ENCODE measurements at places on chromosomes 5 and 9.

DNA sequence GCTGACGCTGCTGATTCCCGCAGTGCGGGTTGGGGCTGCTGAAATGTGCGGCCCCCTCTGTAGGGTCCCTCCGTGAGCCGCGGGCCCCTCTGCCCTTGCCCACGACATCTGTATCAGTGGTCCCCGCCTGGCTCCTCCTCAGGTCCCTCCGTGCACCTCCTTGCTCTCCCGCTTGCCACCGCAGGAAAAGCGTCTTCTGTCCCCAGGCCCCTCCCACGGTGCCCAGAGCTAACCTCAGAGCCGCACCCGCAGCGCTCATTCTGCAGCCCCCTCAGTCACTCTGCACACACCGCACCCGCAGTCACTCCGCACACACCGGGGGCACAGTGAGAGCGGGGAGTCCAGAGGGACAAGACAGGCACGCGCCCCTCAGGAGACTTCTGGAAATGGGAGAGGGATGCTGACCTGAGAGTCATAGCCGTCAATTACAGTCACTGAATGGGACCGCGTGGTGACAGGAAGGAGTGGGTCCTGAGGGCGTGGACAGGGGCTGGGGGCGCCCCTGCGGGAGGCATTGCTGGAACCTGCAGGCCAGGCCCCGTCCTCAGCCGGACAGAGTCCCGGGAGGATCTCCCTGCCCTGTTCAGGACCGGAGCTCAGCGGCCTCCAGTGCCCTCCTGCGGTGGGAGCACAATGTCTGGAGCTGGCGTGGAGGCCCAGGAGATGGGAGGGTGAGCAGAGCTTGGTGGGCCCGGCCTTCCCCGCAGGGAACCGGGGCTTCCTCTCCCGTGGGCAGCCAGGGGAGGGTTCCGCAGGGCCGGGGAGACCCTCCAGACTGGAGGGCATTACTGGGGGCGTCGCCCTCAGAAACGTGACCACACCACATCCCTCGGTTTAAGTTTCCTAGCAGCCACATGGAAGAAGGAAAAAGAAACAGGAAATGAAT lies 66.1 kb upstream of the CTSL start:
- DNase-seq: no peak

DNA sequence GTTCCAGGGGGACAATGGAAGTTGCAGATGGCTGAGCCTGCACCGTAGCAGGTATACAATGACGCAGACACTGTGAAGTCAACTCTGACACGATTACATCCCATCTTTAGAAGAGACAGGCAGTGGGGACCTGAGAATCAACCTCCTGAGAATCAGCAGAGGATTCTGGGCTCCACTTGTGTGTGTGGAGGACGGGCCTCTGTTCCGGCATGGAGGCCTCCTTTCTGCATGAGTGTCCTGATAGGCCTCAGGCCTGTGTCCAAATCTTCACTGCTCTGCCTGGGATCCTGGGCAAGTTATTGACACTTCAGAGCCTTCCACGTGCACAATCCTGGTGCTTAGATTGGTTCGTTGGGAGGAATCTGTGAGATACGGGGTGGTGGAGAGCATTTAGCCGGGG lies 151.2 kb upstream of the COL5A1 start:
- no peak for DNase-seq

DNA sequence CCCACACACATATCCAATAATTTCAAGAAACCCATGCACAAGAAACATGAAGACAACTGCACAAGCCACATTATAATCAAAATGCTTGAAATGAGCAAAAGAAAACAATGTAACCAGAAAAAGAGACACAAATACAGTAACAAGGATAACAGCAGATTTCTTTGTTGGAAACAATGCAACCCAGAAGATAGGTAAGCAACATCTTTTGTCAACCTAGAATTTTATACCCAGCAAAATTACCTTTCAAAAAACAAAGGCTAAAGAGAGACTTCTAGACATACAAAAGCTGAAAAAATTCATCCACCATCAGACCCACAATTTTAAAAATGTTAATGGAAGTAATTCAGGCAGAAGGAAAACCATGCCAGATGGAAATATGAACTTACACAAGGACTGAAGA lies 5.0 kb upstream of the COL23A1 start:
- no peak for DNase-seq

GRCh38 chr5:179321206-179321987 lies 23.9 kb downstream of the ADAMTS2 start:
- no peak for DNase-seq

DNA sequence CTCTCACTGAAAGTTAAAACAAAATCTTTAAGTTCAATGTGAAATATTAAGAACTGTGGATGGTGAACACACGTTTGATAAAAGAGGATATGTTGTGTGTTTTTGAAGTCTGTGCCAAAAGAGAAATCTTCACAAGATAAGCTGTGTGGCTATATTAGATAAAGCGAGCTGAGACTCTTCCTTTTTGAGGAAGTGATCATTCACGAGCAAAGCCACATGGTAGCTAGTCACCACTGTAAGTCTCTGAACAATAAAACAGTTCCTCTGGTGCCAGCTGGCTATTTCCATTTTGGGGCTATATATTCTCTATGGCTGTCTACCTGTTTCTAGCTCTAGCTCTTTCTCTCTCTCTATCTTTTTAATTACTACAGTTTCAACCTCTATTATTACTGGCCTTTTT lies 1849.2 kb upstream of the C9orf72 start:
- no peak for DNase-seq

DNA sequence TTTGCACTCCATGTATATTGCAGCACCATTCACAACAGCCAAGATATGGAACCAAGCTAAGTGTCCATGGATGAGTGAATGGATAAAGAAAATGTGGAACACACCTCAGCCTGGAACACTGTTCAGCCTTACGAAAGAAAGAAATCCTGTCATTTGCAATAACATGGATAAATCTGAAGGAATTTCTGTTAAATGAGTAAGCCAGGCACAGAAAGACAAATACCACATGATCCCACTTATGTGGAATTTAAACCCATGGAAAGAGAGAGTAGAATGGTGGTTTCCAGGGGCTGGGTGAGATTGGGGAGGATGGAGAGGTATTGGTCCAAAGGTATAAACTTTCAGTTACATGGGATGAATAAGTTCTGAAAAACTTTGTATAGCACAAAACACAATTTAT lies 228.9 kb upstream of the CD180 start:
- DNase-seq: no peak

GRCh38 chr9:18245911-18246310 lies 228.0 kb upstream of the ADAMTSL1 start:
- DNase-seq: no peak

DNA sequence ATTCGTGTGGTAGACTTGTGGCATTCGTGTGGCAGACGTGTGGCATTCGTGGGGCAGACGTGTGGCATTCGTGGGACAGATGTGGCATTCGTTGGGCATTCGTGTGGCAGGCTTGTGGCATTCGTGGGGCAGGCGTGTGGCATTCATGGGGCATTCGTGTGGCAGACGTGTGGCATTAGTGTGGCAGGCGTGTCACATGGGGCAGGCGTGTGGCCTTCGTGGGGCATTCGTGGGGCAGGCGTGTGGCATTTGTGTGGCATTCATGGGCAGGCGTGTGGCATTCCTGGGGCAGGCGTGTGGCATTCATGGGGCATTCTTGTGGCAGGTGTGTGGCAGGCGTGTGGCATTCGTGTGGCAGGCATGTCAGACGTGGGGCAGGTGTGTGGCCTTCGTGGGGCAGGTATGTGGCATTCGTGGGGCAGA lies 106.0 kb downstream of the EHMT1 start:
- no peak for DNase-seq

DNA sequence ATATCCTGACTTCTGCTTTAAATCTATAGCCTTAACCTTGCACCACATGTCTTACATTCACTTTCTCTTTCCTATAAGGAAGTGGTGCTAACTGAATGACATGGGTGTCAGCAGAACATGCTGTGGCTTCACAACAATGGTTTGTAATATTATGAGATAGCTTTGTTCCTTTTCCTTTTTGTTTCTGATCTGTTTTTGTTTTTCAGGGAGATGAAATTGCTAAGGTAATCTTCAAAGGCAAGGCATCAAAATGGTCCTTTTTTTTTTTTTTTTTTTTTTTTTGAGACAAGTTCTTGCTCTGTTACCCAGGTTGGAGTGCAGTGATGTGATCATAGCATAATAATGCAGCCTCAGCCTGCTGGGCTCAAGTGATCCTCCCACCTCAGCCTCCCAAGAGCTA lies 53.6 kb upstream of the RANBP6 start:
- DNase-seq: no peak

GRCh38 chr9:130668659-130669058 lies 4.3 kb downstream of the PRDM12 start:
- DNase-seq: no peak

DNA sequence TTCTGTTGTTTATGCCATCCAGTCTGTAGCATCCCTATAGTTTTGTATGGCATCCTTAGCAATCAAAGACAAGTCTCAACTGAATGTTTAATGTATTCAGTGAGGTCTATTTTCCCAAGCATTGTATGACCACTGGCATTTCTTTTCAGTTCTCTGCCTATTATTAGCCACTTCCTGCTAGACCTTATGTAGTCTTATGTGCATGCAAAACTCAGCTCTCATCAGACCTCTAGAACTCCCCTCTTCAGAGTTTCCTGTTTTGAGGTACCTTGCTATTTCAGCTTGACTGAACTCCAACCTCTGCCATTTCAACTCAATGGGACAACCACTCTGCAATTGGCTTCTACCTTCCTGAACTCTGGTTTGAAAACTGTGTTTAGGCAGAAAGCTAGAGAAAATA lies 113.2 kb downstream of the SLC25A46 start:
- no peak for DNase-seq

GRCh38 chr9:37617161-37617560 lies 24.8 kb upstream of the TOMM5 start:
- no peak for DNase-seq

GRCh38 chr5:151434570-151435237 lies 12.7 kb upstream of the SLC36A1 start:
- no peak for DNase-seq

GRCh38 chr5:39355324-39355723 lies 9.0 kb downstream of the C9 start:
- DNase-seq: no peak

GRCh38 chr5:153601377-153601776 lies 110.9 kb downstream of the GRIA1 start:
- DNase-seq: no peak

GRCh38 chr5:76715486-76715735 lies 515 bp upstream of the F2R start:
- no peak for DNase-seq

DNA sequence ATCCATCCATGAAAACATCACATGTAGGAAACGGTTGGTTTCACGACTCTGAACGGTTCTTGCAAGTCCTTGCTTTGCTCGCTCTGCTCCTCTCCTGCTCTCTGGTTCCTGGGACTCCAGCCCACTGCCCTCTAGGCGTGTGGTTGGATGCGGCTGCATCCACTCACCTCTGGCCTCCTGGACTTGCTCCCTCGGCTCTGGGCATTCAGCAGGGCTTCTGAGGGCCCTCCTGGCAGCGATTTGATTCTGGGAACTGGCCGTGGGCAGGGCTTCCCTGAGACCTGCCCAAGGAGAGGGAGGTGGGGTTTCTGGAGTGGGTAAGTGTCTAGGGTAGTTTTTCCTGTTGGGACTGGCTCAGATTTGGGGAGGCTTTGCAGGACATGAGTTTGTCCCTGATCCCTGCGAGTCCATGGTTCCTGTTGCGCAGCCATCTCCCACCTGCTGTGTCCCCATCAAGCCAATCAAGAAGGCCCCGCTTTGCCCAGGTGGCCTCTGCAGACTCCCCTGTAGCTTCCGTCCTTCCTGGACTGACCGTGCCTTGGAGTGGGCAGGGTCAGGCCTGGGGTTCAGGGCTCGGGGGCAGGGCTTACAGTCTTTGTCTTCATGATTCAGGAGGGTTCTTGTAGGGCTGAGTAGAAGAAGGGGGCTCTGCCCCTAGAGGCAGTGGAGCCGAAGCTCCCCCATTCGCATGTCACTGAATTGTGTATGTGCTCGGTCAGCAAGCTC lies 192.3 kb downstream of the CACNA1B start:
- no peak for DNase-seq

DNA sequence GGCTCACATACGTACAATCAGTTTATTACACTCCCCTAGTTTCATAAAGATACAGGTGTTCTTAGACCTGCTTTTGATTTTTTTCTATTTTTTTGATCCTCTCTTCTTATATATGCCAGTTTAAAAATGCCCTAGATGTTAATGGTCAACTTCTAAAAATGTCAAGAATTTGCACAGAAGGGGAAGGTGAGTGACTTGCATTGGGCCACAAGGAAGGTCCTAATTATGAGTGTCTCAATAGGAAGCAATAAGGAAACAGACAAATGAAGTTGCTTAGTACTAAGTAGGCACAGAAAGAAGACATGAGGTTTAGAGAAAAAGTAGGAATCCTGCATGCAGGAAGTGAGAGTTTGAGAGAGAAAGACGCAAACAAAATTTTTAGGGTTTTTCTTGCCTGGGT lies 3.2 kb upstream of the CCDC171 start:
- DNase-seq: no peak

DNA sequence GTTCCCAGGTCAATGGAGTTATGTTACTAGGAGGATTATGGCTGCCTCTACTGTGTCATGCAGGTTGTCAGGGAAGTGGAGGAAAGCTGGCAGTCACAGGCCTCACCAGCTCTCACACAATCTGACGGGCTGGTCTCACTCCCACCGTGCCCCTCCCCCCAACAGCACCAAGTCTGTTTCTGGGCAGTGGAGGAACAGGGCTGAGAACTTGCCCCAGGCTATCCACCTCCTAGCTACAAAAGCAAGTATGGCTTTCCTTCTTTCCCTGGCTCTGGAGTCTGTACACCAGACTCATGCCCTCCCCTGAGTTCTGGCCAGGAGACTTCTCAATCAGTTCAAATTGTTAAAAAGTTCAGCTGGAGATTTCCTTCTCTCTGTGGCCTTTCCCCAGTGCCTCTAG lies 25.7 kb upstream of the RIOK2 start:
- no peak for DNase-seq

DNA sequence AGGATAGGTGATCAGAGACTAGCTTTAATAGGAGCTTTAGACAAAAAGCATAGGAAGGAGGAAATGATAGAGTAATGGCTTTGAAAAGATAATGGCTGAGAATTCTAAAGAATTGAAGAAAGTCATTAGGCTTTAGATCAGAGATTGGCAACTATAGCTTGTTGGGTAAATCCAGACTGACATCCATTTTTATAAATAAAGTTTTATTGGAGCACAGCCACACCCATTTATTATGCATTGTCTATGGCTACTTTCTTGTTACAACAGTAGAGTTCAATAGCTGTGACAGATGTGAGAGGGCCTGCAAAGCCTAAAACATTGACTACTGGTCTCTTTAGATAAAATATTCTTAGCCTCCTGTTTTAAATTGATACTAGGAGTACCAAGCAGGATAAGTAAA lies 40.7 kb upstream of the FYB1 start:
- no peak for DNase-seq

- DNase-seq: no peak
These were observed 356.5 kb downstream of the PRELID2 start for GRCh38 chr5:145478651-145479050.

- DNase-seq: no peak
These were observed 17.3 kb downstream of the ADRB2 start for GRCh38 chr5:148843510-148844318.

GRCh38 chr9:133518200-133518599 lies 6.6 kb downstream of the MYMK start:
- DNase-seq: no peak

DNA sequence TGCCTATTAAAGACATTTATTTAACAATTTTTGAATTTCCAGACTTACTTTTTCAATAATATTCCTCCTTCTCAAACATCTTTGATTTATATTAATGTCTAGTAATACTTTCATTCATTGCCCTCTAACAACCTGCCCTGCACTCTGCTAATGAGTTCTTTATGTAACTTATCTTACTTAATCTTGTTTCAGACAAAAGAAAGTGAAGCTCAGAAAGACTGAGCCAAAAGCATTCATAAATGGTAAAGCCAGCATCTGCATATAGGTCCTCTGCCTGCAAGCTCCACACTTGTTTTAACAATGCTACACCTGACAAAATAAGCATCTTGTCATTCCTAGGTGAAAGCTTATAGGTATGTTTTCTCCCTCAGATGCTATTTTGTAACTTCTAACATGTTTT lies 2.4 kb upstream of the TNPO1 start:
- no peak for DNase-seq

Data from RKO (cell line).